ENCODE measurements at places on chromosomes 7 and 10. TPM values are rescaled to one million over a fixed set of nuclear protein-coding genes. Genes with fewer than 3 reads are reported as not detected.
A peak's percentile ranks its signal among the peaks of the same experiment; 100 is the strongest.

Gene CDNF
- total RNA-seq, result 1.1 TPM

Gene RADIL
- total RNA-seq, result 7.7 TPM

Gene PAX2
- total RNA-seq, result not detected

Gene HOXA3
- 0.28 TPM for total RNA-seq

Gene RBM48
- total RNA-seq, result 8.9 TPM

Gene EFCAB10
- not detected for total RNA-seq

DNA sequence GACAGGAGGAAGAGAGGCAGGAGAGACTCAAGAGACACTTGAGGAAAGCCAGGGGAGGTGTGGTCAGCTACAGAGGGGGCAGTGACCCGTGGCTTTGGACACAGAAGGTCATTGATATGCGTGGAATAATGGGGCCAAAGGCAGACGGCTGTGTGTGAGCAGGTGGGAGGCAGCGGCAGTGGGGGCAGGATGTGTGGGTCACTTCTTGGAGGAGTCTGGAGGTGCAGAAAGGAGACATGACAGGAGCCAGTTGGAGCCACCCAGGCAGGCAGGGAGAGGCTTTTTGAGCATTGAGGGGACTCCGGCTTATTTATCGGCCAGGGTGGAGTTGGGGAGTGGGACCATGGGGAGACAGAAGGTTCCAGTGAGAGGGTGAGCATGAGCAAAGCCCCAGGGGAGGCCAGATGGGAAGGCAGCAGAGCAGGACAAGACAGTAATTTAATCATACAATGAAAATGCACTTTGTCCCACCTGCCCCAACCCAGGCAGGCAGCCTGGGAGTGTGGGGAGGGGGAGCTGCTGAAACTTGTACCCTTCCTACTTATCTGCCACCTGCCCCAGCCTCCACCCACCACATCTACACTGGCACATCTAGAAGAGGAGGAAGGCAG is 5.0 kb downstream of the LDB3 start:
- peaks cover 51% of the 10 kb centered on the region for H3K4me1 ChIP-seq
- DNase-seq, result no peak
- H3K4me3 ChIP-seq, result peak overlapping the region; percentile 85
- H3K27ac ChIP-seq, result peak overlapping the region; percentile 98
- H3K36me3 ChIP-seq, result peaks cover 84% of the 10 kb centered on the region
- no peaks in the 10 kb centered on the region for H3K27me3 ChIP-seq

GRCh38 chr7:137944168-137944567 is 57.7 kb downstream of the CREB3L2 start:
- H3K4me1 ChIP-seq, result peaks cover 70% of the 10 kb centered on the region
- H3K36me3 ChIP-seq, result no peaks in the 10 kb centered on the region
- H3K4me3 ChIP-seq, result no peak overlapping the region
- H3K27me3 ChIP-seq, result no peaks in the 10 kb centered on the region

GRCh38 chr7:53657586-53657985 is 622.2 kb downstream of the POM121L12 start:
- no peak for DNase-seq
- H3K36me3 ChIP-seq, result no peaks in the 10 kb centered on the region
- no peaks in the 10 kb centered on the region for H3K27me3 ChIP-seq
- H3K4me1 ChIP-seq, result no peaks in the 10 kb centered on the region

DNA sequence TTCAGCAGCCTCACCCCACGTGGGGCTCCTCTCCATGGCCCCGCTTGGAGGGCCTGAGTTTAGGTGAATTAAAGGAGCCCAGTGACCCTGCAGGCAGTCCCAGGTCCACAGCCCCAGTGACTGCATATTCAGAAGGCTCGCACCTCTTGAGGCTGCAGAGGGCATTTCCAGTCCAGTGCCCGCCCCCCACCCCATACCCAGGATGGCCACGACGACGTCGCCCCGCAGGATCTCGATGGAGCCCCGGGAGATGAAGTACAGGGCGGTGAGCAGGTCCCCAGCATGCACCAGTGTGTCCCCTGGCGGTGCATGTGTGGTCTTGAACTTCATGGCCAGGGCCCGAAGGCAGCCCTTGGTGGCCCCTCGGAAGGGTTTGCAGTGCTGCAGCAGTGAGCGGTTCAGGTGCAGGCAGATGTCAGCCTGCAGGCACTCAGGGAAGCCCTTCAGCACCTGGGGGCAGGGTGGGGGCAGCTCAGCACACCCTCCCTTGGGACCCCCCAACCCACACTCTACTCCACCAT is 28.1 kb downstream of the KCNH2 start:
- no peak overlapping the region for H3K27ac ChIP-seq
- no peak for DNase-seq
- peaks cover 49% of the 10 kb centered on the region for H3K4me1 ChIP-seq
- peaks cover 25% of the 10 kb centered on the region for H3K36me3 ChIP-seq
- no peaks in the 10 kb centered on the region for H3K27me3 ChIP-seq
- H3K4me3 ChIP-seq, result no peak overlapping the region

DNA sequence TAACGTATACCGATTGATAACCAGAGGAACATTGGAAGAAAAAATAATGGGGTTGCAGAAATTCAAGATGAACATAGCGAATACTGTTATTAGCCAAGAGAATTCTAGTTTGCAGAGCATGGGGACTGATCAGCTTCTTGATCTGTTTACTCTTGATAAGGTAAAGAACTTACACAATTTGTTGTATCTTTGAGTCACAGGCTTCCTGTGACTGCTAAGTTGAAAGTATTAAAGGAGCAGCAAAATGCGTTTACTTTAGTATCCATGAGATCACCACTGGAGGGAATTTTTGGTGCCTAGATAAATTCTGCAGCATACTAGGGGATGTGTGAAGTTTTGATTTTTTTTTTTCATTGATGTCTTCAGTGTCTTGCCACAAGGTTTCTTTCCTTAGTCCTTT is 103.6 kb downstream of the BTAF1 start:
- no peaks in the 10 kb centered on the region for H3K4me1 ChIP-seq
- no peak overlapping the region for H3K4me3 ChIP-seq
- peaks cover 79% of the 10 kb centered on the region for H3K36me3 ChIP-seq
- H3K27me3 ChIP-seq, result no peaks in the 10 kb centered on the region
- no peak overlapping the region for H3K27ac ChIP-seq
- no peak for DNase-seq

DNA sequence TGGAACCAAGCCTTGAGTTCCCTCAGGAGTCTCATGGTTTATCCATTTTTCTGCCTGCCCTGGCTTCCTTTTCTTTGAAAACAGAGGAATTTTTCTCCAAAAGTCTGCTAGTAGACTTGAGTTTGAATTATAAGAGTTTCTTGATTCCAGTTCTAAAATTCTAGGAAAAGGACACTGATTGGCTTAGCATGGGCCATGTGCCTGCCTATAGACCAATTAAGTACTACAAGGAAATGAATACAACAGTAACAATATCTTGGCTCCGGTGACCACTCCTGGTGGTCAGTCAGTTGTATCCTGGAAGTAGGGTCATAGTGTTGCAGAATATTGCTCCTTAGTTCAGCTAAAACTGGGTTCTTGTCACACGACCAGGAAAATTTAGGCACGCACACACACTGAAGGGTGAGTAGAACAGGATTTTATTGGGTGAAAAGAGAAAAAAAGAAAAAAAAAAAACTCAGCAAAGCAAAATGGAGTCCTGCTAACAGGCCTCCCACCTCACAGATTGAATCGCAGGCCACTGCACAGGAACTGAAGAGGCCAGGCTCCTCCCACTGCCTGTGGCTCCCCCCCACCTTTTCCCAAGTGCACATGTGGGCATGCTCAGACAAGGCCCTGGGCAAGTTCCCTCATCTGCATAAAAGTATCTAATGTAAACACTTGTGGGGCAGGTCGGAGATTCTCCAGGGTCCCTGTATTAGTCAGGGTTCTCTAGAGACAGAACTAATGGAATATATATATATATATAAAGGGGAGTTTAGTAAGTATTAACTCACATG is 155.1 kb downstream of the LYZL1 start:
- no peak overlapping the region for H3K4me3 ChIP-seq
- no peaks in the 10 kb centered on the region for H3K27me3 ChIP-seq
- H3K36me3 ChIP-seq, result no peaks in the 10 kb centered on the region
- H3K27ac ChIP-seq, result no peak overlapping the region
- no peak for DNase-seq

DNA sequence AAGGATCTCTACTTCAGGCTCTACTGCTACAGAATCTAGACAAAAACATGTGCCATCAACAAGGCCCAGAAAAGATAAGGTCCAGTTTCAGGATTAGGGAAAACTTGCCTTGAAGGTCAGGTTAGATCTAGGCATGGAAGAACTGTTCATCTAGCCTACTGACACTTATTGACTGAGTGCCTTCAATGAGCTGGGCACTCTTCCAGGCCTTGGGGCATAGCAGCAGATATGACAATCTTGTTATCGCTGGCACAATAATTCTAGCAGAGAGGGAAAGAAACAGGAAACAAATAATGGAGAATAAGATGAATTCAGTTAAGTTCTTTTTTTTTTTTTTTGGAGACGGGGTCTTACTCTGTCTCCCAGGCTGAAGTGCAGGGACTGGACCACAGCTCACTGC is 71.6 kb downstream of the ADCYAP1R1 start:
- H3K4me3 ChIP-seq, result no peak overlapping the region
- DNase-seq, result peak; percentile 51
- H3K27me3 ChIP-seq, result no peaks in the 10 kb centered on the region
- H3K36me3 ChIP-seq, result no peaks in the 10 kb centered on the region
- H3K4me1 ChIP-seq, result no peaks in the 10 kb centered on the region

Data from right atrium auricular region (tissue), 2 donors.